ENCODE measurements at places on chromosomes 3 and 15.

GRCh38 chr15:77002954-77003912 lies 8.3 kb downstream of the PSTPIP1 start:
- no peak for DNase-seq

GRCh38 chr3:3951071-3951470 lies 151.8 kb downstream of the LRRN1 start:
- no peak for DNase-seq

GRCh38 chr3:165636684-165637015 lies 200.6 kb downstream of the BCHE start:
- no peak for DNase-seq

- DNase-seq, result no peak
These were observed 11.5 kb downstream of the APH1B start for GRCh38 chr15:63288778-63289378.

DNA sequence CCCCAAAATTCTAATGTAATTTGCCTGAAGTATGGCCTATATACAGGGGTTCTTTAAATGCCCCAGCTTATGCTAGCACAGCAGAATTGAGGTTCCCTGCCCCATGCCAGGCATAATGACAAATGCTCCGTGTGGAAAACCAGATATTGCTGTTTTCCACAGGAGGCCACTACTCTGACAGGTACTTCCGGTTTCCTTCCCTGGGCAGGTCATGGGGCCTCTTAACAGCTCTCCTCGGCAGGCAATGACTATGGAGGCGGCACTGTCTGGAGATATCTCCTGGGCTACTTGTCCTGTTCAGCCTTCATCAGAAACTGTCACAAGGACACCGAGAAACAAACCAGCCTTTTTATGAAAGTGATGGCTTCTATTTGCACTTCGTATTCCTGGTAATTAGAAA lies 54.8 kb downstream of the SLC7A14 start:
- no peak for DNase-seq

- no peak for DNase-seq
These were observed 341.6 kb upstream of the WNT5A start for GRCh38 chr3:55828712-55829111.

GRCh38 chr15:41104234-41104633 lies 11.8 kb downstream of the INO80 start:
- no peak for DNase-seq

DNA sequence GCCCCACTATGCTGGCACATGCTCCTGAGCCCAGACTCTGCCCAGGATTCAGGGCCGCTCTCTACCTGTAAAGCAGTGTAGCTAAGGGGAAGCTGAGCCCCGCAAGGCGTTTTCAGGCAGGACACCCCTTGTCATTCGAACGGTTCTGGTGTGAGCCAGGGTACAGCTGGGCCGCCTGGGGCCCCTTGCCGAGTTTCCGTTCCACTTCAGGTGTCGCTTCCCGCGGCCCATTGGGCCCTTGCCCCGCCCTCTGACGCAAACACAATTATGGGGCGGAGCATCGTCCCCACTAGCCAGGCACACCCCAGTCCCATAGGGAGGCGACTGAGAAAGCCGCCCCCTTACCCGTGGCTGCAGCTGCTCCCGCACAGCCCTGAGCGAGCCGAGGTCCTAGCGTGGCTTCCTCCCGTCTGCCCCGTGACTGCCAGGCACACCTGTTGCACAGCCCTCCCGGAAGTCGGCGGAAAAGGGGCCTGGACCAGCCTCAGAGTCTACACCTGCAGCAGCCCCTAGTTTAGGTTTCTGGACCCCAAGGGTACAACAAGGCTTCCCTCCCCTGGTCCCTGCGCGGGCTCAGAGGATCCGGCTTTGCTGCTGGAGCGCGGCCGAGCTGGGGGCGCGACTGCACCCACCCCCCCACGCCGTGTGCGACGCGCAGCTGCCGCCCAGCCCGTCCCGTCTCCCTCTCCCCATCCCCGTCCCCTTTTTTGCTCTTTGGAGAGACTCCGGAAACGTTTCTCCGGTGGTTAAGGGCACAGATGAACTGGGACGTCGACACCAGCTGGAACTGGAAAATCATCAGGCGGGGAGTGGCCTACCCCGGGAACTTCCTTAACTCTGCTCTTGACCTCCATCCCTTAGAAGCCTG lies at the start of gene PLSCR2:
PLSCR2 (minus strand) TSS at position 412 of the 868 bp plus-strand sequence. CDS start 9,657 bp downstream, outside the sequence.
- no peak for DNase-seq

GRCh38 chr3:17213102-17213501 lies 328.3 kb downstream of the PLCL2 start:
- DNase-seq, result no peak

DNA sequence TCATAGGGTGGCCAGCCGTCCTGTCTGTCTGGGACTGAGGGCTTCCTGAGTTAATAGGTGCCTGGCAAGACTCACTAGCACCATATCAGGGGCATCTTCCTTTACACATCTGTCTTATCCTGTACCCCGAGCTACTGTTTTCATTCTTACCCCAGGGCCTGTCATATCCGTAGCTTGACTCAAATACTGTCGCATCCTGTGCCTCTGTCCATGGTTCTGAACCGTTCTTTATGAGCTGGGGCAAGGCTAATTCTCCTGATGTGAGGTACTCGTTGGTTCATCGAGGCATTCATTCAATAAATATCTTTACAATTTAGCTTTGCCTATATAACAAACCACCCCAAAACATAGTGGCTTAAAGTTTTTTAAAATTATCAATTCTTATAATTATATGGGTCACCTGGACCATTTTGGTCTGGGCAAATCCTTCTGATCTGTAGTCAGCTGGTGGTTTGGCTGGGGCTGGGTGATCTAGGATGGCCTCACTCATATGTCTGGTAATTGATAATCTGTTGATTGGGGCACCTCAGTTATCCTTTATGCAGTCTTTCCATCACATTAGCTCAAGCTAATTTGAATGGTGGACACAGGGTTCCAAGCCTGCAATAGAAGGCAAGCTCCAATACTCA lies 121.2 kb downstream of the TLE3 start:
- DNase-seq, result no peak

- no peak for DNase-seq
These were observed 230.2 kb upstream of the EIF1B start for GRCh38 chr3:40079203-40079846.

DNA sequence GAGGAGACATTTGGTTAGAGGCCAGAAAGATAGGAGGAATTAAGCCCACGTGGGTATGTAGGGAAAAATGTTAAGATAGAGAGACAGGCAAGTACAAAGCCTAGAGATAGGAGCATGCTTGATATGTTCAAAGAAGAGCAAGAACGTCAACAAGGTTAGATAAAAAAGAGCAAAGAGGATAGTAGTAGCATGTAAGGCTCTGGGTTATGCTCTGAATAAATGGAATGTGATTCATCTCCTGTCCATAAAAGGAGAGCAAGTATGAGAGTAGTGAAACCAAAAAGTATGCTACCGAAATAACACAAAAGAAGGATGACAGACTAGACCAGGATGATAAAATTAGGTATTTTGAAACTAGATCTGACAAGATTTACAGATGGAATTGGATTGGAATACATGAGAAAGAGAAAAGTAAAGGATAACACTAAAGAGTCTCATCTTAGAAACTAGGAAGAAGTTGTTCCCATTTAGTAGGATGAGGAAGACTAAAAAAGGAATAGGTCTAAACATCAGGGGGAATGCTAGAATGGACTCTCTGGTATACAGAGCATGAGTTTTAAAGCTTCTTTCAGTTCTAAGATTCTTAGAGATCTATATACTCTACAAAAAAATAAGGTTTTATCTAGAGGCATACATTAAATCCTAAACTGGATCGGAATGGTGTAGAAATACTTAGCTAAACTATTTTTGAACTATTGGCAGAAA lies 59.1 kb downstream of the TRPM7 start:
- no peak for DNase-seq

- DNase-seq, result no peak
These were observed 27.6 kb downstream of the DNASE1L3 start for GRCh38 chr3:58183221-58183620.

DNA sequence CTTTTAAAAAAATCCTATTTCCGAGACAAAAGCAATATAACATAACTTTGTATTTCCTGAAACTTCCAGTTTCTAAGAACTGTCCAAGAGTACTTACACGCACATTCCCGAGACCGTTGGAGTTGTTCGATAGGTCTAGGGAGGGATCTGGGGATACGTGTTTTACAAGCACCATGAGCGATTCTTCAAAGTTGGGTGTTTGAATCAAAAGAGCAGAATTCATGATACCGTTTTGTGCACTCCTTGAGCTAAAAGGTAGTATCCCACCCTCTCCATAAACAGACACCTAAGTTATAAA lies 700 bp upstream of the EDEM1 start:
- DNase-seq, result no peak

- no peak for DNase-seq
These were observed 3.5 kb upstream of the EFCC1 start for GRCh38 chr3:128997486-128998133.

DNA sequence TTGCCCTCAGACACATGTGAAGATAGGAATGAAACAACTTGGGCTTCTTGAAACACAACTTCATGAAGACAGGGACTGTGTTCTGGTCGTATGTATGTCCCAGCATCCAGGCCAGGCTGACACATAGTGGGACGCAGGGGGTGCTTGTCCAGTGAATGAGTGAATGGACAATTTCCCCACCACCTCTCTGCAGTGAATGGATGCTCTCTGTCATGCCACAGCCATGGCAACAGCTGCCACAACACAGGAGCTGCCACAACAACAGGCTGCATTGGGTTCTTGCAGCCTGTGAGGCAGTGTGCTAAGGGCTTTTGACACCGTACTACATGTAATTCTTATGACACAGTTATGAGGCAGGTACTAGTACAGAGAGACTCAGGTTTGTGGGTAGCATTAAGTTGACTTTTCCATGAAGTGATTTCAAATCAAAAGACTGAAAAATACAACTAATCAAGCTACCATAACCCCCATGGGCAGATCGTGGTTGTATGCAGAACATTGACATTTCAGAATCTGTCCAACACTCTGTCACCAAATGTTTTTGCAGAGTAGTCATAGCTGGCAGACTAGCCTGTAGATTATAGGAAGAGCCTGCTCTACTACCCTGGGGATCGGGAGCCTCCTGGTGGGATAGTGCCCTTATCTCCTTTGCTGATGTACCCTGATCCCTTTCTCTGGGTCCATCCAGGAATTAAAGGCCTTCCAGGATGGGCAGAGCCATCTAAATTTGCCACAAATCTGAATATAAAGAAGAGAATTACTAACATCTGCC lies 40.8 kb downstream of the CLSTN2 start:
- DNase-seq, result no peak

DNA sequence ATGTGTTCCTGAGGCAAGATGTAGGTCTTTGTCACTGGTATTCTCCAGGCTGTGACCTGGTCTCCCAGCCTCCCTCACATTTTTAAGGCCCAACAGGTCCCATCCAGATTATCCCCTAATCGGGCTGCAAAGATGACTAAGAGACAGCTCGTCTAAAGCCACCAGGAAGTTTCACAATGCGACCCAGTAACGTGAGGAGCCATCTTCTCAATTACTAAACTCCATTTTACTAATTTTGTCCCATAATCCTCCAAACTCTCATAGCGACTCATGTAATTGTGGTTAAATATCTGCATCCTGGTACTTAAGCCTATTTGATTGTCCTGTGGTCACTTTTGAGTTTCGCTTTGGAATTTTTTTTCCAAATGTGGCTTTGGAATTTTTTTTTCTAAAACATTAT lies 8.7 kb upstream of the PLA2G4F start:
- no peak for DNase-seq

GRCh38 chr15:40688932-40689799 lies 5.8 kb upstream of the RAD51 start:
- DNase-seq, result no peak

GRCh38 chr3:13219902-13220296 lies 146.7 kb upstream of the IQSEC1 start:
- no peak for DNase-seq

GRCh38 chr3:183338520-183338919 lies 85.5 kb downstream of the B3GNT5 start:
- DNase-seq, result no peak

GRCh38 chr3:49359623-49360022 lies 1.5 kb upstream of the GPX1 start:
- DNase-seq, result no peak

DNA sequence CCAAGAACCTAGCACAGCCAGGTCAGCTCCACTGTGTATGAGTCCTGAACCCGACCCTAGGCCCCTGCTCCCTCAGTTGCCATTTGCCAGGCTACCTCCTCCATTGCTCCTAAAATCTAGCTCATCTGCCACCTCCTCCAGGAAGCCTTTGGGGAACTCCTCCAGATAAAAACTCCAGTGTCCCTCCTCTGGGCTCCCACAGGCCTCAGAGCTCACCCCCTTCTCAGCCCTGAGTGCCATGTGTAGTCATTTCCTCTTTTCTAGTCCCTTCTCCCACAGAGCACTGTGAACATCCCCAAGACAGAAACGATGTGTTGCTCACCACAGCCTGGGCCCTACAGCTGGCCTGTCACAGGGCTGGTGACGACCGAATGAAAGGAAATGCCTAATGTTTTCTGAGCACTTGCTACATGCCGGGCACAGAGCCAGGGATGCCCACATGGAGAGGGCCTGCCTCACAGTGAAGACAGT lies 61.0 kb downstream of the IQSEC1 start:
- no peak for DNase-seq

DNA sequence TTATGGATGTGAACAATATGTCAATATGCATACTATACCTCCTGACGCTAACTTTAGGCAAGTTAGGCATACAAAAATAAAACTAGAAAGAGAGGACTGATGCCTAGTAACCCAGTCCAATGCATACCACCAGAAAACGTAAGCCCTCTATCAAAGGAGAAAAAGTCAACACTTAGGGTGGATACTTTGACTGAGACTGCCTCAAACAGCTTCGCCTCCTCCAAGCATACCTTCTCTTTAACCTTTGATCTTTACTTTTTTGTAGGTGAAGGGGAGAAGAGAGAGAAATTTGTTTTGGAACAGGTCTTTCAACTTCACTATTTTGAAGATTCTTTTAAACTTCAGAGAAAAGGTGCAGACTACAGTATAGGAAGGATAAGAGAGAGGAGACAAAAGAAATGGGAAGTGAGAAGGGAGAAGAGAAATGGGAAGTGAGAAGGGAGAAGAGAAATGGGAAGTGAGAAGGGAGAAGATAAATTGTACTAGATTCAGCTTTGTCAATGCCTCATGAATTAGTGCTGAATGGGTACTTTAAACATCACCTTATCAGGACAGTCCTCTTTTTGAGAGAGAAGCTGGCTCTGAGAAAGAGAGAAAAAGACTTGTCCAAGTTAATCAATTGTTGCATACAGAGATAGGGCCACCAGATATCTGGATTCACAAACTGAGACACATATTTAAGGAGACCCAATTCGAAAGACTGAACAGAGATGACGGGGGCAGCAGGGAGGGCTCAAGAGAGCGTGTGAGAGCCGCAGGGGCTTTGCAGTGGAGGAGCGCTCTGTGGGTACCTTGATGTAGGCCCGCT lies 1.0 kb downstream of the P3H2 start:
- DNase-seq, result no peak

- no peak for DNase-seq
These were observed 1099.5 kb downstream of the ROBO1 start for GRCh38 chr3:78668302-78668701.

DNA sequence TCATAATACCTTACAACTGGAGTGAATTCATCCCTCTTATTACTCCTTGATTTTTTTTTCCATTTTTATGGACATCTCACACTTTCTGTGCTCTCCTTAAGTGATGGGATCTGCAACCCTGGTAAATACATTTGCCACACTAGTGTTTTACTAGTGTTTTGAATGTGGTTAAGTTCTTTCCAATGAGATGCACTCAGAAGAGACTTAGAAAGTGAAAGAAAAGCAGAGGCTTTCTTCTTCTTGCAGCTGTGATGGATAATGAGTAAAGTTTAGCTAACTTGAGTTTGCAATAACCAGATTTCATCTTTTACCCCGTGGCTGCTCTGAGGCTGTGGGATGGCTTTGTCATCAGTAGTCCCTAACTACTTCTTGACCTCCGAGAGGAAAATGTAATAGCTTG lies 1248.4 kb downstream of the NSUN3 start:
- DNase-seq, result no peak

GRCh38 chr15:64236156-64236894 lies 73.5 kb upstream of the PPIB start:
- DNase-seq, result no peak
